Stimulated activated CD8-positive, alpha-beta memory T cell treated with anti-CD3 and anti-CD28 coated beads, Interleukin-15, amount 100 ng/mL, for 4 hours (primary cell): ENCODE measurements at places on chromosomes 16 and 17.

DNA sequence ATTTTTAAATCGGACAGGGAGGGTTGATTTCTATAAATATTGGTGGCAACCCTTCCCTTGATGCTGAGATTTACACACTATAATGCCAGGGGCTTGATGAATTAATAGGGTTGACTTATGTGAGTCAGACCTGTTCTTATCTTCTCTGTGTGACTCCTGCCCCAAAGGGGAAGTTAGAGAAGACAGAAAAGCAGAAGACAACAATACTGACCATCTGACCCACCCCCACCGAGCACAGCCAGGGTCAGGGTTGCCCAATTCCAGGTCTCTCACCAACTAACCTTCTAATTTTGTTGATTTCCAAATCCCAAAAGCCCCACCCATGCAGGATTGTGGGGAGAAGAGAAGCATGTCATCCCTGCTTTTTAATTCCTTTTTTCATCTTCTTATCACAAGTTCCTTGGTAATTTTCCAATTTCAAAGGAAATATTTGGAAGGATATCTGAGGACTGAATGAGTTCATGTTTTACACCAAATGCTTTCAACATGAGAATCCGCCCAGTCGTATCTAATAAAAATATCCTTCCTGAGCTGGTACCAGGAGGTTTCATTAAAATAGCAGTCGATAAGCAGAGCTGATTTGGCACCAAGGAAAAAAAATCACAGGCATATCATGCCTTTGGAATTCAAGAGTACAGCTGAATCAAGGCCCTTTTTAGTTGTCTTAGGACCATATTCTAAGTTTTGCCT, 603.4 kb upstream of the CDH11 start:
- no peak for DNase-seq

- DNase-seq: no peak
Observed at GRCh38 chr17:49358641-49359247, 3.3 kb downstream of the ZNF652 start.

DNA sequence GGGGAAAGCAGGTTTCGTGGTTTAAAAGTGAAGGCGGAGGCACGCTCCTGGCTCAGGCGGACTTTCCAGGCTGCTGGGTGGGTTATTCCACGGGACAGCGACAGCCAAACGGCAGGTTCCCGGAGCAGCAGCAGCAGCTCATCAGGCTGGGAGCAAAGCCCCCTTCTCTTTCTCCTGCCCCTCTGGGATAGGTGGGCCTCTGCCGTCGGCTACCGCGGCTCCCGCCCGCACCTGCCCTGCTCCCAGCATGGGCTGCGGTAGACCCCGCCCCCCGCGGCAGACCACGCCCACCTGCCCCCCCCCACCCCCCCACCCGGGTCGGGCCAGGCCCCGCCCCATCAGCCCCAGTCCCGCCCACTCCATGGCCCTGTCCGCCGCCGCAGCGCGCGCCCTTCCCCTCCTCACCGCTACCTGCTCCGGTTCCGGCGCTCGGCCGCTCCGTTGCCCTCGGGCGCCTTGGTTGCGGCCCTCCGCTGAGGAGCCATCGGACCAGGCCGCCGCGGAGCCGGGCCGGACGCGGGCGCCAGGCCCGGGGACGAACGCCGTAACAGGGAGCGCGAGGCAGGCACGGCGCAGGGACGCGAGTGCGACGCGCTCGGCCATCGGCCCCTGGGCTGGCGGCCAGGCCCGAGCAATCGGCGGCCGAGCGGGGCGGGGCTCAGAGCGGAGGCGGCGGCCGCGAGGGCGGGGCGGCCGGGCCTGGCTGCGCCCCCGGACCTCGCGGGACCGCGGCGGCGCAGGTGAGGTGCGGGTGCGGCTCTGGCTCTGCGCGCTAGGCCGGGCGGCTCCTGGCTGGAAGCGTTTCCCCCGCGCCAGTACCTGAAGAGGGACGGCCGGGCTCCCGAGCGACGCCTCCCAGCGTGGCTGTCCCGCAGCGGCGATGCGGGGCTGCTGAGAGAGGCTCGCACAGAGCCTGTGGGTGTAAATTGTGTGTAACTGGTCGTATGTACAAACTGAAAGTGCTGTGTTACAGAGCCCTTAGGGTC, at the start of the genes HEXD and OGFOD3:
Gene HEXD, plus strand, starts transcription at position 347 of the 986 bp plus-strand sequence. CDS start 1,453 bp downstream, outside the sequence.
Gene OGFOD3, minus strand, starts transcription at position 586 of the 986 bp plus-strand sequence. Its CDS starts 101 bp downstream, at position 485.
- peak; percentile 74 for DNase-seq

GRCh38 chr16:74601126-74601871, 5.6 kb downstream of the GLG1 start:
- DNase-seq: peak; percentile 43

GRCh38 chr17:27450416-27450815, 5.8 kb upstream of the KSR1 start:
- DNase-seq: no peak

GRCh38 chr17:33987162-33987561, 267.9 kb upstream of the CCL2 start:
- no peak for DNase-seq

- DNase-seq: no peak
Observed at GRCh38 chr16:47732523-47733111, 271.5 kb downstream of the PHKB start.
